Activated naive CD4-positive, alpha-beta T cell treated with anti-CD3 and anti-CD28 coated beads, Interleukin-2, amount 50 U/mL, for 72 hours (primary cell): ENCODE measurements at places on chromosomes 6 and 20. TPM values are rescaled to one million over a fixed set of nuclear protein-coding genes. Genes with fewer than 3 reads are reported as not detected.

- DNase-seq: no peak
Measured at GRCh38 chr6:170227996-170228945, 62.6 kb downstream of the DLL1 start.

GRCh38 chr6:31899882-31900722, 1.8 kb downstream of the ZBTB12 start:
- no peak for DNase-seq

DNA sequence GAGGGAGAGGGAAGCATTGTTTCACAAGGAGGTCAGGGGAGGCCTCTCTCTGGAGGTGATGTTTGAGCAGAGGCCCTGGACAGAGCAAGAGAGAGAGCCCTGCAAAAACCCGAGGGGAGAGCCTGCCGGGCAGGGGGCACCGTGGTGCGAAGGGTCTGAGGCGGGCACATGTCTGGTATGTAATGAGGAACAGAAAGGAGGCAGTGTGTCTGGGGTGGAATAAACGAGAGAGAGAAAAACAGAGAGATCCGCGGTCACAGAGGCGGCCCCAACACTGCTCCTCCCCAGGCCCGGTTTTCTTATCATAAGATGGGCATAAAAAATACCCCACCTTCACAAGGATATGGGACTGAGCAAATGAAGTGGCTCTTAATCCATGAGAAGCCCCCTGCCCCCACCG, 119.2 kb downstream of the PREX1 start:
- DNase-seq: no peak

GRCh38 chr6:71478834-71479541, 190.4 kb downstream of the OGFRL1 start:
- no peak for DNase-seq

- DNase-seq: no peak
Measured at GRCh38 chr20:52754366-52754765, 217.8 kb upstream of the TSHZ2 start.

DNA sequence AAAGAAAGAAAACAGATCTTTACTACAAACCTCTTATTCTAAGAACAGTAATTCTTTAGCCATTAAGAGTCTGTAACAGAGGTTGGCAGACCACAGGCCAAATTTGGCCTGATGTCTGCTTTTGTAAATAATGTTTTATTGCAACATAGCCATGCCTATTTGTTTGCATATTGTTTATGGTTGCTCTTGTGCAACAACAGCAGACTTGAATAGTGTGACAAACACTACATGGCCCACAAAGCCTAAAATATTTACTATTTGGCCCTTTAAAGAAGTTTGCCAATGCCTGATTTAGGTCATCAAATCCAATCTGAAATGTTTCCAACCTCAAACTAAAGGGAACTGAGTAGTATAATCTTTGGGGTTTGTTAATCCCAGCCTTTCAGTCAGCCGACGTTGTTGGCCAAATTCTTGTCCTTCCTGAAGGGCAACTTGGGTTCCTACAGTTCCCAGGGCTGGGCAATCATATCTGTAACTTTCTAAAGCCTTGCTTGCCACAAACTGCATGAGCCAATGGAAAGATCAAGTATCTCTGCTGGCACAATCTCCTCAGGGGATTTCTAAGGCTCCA, 33.9 kb upstream of the TBC1D20 start:
- no peak for DNase-seq

Gene TLDC2
- total RNA-seq: not detected
